ENCODE measurements at places on chromosomes 1 and 21. TPM values are rescaled to one million over a fixed set of nuclear protein-coding genes. Genes with fewer than 3 reads are reported as not detected.

DNA sequence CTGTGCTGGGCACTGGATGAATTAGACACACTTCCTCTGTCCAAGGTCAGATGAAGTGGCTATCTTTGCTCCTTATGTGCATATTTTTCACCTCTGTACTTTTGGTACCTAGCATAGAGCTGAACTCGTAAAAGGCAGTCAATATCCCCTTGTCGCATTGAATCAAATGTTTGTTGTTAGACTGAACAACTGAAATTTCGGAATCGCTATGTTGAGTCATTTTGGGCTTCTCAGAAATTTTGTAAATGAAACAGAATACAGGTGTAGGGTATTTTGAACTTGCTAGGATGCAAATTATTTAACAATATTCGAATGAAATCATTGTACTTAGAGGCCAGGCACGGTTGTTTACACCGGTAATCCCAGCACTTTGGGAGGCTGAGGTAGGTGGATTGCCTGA, 48.0 kb downstream of the PDE4B start:
- H3K4me3 ChIP-seq: no peak overlapping the region
- H3K27me3 ChIP-seq: no peaks in the 10 kb centered on the region
- H3K36me3 ChIP-seq: no peaks in the 10 kb centered on the region
- no peaks in the 10 kb centered on the region for H3K4me1 ChIP-seq

DNA sequence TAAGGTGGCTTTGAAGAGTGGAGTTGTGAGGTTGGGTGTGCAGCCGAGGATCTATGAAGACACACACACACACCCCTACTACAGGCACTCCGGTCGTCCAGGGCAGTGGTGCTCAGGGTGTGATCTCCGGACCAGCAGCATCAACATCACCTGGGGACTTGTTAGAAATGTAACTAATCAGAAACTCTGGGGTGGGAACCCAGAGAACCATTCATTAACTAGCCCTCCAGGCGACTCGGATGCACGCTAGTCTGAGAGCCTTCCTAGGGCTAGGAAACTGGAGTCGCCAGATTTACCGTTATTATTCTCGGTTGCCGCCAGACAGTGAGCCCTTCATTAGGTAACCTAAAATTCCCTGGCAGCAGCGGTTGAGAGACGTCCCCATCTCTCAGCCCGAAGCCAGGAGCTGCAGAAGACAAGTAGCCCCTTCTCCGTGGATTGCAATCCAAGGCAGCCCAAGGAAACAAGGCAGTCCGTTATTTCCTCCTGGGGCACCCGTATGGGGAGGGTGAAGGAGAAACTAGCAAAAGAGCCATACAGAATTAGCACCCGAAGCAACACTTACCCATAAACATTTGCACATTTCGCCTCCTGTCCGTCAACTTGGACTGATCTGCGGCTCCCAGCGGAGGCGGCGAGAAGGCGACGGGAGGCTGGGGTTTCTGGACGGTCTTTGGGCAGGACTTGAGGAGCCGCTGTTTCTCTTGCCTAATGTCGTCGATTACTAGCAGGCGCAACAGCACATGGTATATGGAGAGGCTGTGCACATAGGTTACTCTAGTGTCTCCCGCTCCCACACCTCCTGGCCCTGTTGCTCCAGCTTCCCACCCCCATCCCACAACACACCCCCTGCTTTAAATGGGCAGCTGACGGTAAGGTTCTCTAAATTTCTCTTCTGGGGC, 2.9 kb upstream of the CCN1 start:
- peak overlapping the region; percentile 96 for H3K27ac ChIP-seq
- H3K4me1 ChIP-seq: peaks cover 34% of the 10 kb centered on the region
- peaks cover 24% of the 10 kb centered on the region for H3K36me3 ChIP-seq
- no peak for DNase-seq
- H3K27me3 ChIP-seq: no peaks in the 10 kb centered on the region

DNA sequence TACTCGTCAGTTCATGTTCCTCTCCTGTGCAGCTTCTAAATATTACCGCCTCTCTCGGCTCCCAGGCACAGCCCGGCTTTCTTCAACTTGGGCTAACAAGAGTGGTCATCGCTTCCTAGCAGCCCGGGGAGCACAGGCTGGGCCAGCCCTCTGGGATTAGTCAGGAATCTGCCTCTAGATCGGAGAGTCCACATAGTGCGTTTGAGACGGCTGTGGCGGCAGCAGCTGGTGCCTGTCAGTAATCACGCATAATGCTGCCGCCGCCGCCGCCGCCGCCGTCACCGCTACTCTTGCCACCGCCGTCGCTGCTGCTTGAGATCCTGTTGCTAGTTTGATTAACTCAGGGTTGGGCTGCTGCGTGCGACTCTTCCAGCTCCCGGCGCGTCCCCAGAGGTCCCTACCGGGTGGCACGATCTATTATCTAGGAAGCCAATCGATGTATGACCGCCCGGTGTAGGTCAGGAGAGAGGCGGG, at the start of gene RXRG:
Gene RXRG (minus strand): TSS at position 230 of the 474 bp plus-strand sequence. CDS start 233 bp downstream, outside the sequence.
- no peak within 1 kb of the TSS for H3K27ac ChIP-seq
- peaks cover 33% of the 10 kb centered on the region for H3K27me3 ChIP-seq
- no peak for DNase-seq
- no peak within 1 kb of the TSS for H3K4me3 ChIP-seq

NBPF4 gene
- not detected for total RNA-seq

ZBTB8B gene
- total RNA-seq: 0.12 TPM
